ENCODE measurements at places on chromosomes 4 and X.

DNA sequence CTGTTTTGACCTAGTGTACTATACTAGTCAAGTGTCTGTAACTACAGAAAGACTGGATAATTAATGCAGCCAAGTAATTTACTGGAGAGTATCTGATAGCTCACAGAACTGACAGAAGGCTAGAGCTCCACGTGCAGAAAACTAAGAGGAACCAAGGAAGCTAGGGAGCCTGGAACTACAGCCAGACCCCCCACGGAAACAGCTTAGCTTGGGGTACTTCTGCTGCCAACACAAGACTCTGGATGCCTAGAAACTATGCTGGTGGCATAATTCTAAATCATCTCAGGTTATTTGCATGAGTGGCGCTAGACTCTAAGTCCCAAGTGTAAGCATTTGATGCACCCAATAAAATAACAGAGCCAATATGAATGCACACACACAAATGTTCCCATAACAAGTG lies 26.5 kb downstream of the HUWE1 start:
- no peak for DNase-seq

DNA sequence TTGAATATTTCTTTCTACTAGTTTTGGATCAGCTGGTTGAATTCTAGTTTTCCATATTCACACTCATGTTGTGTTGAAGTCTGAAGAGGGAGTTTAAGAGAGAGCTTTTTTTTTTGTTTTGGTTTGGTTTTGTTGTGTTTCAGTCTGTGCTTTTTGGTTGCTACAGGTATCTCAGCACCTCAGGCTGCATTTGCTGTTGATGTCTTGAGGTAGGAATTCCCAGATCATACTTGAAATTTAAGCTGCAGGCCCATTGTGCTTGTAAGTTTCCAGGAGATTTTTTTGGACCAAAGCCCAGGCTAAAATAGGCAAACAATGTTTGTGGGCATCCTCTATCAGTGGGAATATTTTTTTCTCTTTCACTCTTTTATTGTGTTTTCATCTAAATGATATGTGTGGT lies 190.2 kb upstream of the AGA start:
- DNase-seq = no peak

DNA sequence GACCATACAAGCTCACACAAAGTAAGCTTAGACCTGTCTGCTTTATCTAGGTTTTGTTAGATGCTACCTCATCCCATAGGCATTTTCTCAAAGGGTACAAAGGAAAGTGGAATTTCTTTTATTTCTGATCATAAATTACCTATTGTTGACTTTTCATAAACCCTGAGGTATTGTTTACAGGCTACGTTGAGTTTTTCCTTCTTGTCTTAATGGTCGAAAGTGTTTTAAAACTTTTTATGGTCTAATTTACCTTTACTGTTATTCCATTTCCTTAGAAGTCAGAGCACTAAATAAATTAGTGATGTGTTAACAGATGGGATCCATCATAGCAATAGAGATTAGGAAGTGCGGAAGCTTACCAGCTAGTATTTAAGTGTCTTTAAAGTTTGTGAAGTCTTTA lies 159.2 kb upstream of the GABRA2 start:
- DNase-seq = no peak

GRCh38 chr4:41373221-41373620 lies 116.5 kb downstream of the UCHL1 start:
- no peak for DNase-seq

GRCh38 chr4:74376888-74377483 lies 12.0 kb downstream of the EREG start:
- no peak for DNase-seq

Data from T-helper 2 cell (primary cell).